CD4-positive, alpha-beta T cell treated with Interleukin-12 subunit alpha and Interleukin-12 subunit beta, for 1 hour (primary cell): ENCODE measurements at places on chromosomes 16 and 17.

- DNase-seq: no peak
These were observed 4.7 kb upstream of the P2RX1 start for GRCh38 chr17:3921006-3921405.

- no peak for DNase-seq
These were observed 17.2 kb downstream of the GINS3 start for GRCh38 chr16:58409316-58409973.

GRCh38 chr17:51718983-51719382, 439.5 kb downstream of the CA10 start:
- DNase-seq: no peak

GRCh38 chr17:79478051-79478461, 132.8 kb downstream of the RBFOX3 start:
- no peak for DNase-seq

GRCh38 chr17:42049834-42050392, 488 bp downstream of the C17orf113 start:
- no peak for DNase-seq

DNA sequence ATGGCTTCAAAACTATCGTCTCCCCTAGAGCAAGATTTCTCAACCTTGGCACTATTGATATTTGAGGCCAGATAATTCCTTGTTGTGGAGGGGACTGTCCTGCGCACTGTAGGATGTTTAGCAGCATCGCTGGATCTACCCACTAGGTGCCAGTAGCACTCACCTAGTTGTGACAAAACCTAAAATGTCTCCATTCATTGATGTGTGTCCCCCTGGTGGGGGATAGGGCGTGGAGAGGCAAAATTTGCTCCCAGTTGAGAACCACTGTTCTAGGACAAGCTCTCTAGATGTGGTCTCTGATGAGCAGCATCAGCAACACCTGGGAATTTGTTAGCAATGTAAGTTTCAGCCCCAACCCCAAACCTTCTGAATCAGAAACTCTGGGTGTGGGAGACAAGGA, 259.0 kb downstream of the XYLT1 start:
- peak; percentile 35 for DNase-seq

- no peak for DNase-seq
These were observed 59.2 kb downstream of the MRM3 start for GRCh38 chr17:841313-841712.

- DNase-seq: no peak
These were observed 11.1 kb downstream of the TSC2 start for GRCh38 chr16:2058872-2059271.

GRCh38 chr16:86946396-86946795, 368.0 kb downstream of the FOXL1 start:
- no peak for DNase-seq

DNA sequence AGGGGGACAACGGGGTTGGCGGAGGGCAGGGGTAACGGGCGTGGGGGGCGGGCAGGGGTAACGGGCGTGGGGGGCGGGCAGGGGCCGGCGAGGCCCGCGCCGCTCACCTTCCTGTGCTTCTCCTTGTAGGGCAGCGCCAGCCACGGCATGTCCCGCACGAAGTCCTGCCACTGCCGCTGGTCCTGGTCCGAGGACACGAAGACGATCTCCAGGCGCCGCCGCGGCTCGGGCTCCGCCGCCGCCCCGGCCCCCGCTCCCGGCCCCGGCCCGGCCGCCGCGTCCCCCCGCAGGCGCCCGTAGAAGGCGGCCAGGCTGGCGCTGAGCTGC, 401 bp downstream of the NXN start:
- DNase-seq: no peak

DNA sequence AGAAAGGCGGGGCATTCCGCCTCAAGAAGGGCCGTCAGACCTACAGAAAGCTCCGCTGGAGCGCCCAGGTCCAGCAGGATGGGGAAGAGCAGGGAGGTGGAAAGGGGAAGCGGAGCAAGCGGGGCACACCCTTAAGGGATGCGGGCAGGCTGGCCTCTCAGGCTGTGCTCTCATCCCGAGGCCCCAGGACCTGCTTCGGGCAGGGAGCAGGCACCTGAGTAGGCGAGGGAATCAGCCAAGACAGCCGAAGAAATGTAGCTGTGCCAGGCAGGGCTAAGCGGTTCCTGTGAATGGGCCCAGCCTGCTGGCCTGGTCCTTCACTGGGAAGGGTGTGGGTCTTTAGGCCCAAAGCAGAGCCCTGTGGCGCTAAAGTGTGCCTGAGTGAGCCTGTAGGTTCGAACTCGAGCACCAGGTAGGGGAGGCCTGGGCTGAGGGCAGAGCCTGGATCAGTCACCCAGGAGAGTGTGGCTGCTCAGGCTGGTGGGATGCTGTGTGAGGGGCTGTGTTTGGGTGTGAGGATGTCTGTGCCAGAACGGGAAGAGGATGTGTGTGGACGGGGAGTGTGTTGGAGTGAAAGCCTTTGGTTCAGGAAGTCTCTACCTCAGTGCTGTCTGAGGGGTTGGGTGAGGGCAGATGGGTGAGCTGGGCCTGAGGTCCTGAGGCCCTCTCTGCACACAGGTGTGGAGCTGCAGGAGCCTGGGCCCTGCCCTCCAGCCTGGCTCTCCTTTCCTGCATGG, 3.3 kb downstream of the TBX4 start:
- no peak for DNase-seq

DNA sequence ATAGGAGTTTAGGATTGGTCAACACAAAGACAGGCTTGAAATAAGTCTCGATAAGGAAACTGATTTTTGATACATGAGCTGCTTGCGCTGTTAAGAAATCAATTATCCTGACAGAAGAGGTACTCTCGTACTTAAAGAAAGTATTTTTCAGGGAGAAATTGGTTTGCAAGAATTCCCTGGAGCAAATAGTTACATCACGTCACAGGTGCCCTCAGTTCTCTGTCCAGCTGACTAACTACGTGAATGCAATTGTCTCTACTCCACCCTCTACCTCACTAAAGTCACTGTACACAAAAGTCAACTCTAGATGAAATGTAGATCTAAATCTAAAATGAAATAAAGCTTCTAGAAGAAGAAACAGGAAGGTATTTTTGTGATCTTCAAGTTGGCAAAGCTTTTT, 130.6 kb upstream of the KCNJ16 start:
- DNase-seq: no peak

GRCh38 chr16:4042581-4042980, 73.7 kb downstream of the ADCY9 start:
- DNase-seq: no peak

DNA sequence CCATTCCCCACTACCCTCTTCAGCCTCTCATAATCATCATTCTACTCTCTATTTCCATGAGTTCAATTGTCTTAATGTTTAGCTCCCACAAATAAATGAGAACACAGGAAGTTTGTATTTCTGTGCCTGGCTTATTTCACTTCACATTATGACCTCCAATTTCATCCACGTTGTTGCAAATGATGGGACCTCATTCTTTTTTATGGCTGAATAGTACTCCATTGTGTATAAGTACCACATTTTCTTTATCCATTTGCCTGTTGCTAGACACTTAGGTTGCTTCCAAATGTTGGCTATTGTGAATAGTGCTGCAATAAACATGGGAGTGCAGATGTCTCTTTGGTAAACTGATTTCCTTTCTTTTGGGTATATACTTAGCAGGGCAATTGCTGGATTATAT, 42.3 kb downstream of the ERCC4 start:
- DNase-seq: no peak

- DNase-seq: peak; percentile 71
These were observed 24.4 kb downstream of the SREBF1 start for GRCh38 chr17:17812211-17813054.

GRCh38 chr17:77640252-77640651, 318.3 kb upstream of the TNRC6C start:
- no peak for DNase-seq

- DNase-seq: no peak
These were observed 47.9 kb upstream of the ARHGAP17 start for GRCh38 chr16:25063102-25063501.

GRCh38 chr16:80631581-80631980, 90.8 kb downstream of the DYNLRB2 start:
- DNase-seq: no peak

DNA sequence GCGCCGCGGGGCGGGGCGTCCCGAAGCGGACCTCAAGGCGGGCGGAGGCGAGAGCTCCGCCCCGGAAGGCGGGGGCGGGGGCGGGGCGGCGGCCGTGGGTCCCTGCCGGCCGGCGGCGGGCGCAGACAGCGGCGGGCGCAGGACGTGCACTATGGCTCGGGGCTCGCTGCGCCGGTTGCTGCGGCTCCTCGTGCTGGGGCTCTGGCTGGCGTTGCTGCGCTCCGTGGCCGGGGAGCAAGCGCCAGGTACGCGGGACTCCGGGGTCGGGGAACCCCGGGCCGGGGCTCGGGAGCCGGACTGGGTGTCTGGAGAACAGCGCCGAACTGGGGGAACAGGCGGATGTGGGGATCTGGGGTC, at the start of gene TNFRSF12A:
Gene TNFRSF12A (plus strand): TSS at position 122 of the 357 bp plus-strand sequence. CDS start 30 bp downstream, at position 152.
- DNase-seq: peak; percentile 79

DNA sequence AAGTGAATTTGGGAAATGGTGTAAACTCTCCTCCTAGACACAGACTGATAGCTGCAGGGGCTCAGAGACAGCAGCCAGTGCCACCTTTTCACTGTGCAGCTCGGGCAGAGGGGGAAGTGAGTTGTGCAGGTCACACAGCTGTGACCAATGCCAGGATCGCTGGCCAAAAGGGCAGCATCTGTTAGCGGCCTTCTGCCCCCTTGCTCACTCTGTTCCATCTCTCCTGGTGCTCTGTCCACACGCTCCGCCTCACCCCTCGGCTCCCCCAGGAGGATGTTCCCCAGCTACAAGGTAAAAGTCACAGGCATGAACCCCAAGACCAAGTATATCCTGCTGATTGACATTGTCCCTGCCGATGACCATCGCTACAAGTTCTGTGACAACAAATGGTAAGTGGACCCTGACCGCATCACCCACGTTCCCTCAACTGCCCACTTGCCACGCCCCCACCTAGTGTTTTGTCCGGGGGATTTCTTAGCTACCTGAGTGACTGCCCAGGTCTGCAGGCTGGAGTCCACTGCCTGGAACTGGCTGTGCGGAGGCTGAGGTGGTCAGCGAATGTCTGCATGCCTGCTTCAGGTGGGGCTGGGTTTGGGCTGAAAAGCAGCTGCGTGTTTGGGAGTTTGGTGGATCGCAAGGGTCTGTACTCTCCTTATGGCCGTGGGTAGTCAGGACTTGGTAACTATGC, 13.5 kb downstream of the TBX4 start:
- DNase-seq: no peak

DNA sequence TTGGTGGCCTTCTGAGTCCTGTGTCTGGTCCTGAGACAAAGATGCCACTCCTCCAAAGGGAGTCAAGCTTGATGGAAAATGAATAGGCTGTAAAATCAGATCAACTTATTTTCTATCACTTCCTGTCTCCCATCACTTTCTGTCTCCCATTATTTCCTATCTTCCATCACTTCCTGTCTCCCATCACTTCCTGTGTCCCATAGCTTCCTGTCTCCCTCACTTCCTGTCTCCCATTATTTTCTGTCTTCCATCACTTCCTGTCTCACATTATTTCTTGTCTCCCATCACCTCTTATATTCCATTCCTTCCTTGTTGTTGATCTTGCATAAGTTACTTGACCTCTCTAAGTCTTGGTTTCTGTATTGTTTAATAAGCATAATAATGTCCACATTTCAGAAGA, 418.5 kb upstream of the EEF2KMT start:
- DNase-seq: no peak

DNA sequence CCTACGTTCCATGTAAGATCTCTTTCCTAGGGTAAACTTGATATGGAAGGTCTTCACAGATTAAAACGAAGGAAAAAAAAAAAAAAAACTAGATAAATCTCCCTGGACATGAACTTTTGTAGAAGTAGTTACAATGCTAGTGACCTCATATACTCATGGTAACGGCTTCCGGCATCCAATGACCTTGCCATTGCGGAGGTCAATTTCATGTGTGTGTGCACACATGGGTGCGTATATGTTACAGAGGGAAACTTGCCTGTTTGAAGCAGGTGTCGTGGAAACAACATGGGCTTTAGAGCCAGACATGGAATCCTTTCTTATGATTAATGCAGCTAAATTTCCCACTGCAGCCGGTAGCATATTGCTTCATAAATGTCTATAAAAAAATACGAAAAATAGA, 435.5 kb downstream of the MAF start:
- no peak for DNase-seq

GRCh38 chr17:55693254-55694216, 29.1 kb downstream of the TMEM100 start:
- no peak for DNase-seq

DNA sequence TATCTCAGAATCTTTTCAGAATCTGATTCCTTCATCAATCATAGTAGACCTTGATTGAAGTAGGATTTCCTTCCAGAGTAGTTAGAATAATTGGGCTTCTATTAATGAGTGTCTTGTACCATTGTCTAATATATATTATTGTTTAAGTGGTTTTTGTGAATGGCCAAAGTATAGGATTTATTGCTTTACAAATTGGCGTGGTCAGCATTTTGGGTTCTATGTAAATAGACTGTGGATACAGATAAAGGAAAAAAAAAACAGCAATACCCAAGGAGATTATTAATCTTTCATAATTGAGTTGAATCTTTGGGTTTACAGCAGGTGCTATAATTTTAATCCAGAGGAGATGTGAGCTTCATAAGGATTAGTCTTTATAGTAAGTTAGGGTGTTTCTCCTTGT, 64.3 kb downstream of the AP2B1 start:
- DNase-seq: no peak

DNA sequence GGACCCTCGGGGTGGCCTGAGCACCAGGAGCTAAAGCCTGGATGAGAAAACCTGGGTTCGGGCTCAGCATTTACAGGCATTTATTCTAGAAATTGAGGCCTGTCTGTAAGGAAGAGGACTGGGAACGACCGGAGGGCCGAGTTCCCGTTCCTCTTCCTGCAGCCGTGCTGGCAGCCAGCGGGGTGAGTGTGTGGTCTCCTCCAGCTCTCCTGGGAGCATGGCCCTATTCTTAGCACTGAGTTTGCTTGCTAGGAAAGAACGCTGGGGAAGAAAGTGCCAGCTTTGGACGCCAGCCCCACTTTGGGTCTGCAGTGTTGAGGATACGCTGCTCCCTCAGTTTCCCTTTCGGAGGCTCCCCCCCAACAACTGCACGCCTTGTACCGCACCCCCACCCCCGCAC, 49.6 kb downstream of the MGAT5B start:
- no peak for DNase-seq

GRCh38 chr17:11086646-11087340, 154.2 kb upstream of the SHISA6 start:
- DNase-seq: no peak

GRCh38 chr16:9366048-9366969, 274.9 kb downstream of the HAPSTR1 start:
- DNase-seq: no peak

- DNase-seq: peak; percentile 26
These were observed 2.5 kb downstream of the VASN start for GRCh38 chr16:4373909-4374742.
